ENCODE measurements at places on chromosomes 3 and 15.

DNA sequence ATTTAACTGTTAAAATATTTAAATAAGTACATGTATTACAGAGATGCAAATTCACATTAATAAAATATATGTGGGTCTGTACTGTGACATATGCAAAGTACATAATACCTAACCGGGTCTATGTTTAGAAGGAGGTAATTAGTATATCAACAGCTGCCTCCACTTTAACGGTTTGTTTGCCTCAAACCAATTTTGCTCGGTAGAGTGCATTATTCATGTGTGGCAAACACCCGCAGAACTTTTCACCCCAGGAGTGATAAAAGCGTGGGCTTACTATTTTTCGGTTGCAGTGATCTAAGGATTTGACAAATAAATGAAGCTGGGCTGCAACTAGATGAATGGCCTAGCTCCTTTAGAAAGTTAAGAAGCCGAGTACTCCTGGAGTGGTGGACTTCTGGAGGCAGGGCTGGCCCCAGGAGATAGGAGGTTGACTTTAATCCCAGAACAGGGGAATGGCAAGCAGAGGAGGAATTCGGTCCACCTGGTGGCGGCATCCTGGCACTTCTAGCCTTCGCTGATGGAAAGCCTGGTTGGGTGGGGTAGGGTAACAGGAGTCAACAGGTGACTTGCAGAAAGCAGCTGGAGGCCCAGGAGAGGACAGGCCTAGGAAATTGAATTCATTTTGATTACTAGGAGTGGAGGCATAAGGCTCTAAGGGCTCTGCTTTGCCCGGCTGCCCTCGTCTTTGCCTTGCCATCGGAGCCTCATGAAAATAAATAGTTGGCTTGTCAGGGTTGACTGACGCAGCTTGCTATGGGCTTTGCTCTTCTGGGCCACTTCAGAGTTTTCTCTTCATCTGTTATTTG, 2.4 kb downstream of the SLCO3A1 start:
- peak; percentile 4 for ATAC-seq

DNA sequence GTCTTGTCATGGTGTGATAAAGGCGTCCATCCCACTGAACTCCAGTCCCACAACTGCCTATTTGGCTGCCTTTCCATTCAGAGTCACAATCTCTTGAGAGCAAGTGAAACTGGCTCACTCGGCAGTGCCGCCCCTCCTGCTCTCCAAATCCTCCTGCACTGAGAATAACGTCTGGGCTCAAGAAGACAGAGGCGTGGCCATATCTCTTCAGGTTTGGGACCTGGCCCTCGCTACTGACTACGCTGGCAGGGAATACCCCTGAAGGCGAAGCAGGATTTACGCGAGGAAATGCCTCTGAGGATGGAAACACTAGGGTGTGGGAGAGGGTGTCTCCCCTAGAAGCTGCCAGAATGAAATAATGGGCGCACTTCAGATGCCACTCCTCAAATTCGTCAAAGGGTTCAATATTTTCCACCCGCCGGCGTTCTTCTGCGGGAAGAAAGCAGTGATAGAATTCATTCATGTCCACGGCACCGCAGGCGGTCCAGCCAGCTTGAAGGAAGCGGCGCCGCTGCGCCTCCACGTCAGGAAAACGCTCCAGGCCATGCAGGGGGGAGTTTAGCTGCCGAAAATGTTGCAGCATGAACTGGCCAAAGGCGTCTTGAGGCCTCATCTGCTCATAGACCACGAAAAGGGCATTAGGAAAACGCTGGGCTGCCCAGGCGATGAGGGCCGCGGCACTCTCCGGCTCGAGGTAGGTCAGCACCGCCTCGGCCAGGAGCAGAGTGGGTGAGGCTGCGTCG, 985 bp downstream of the LCMT2 start:
- ATAC-seq = no peak

DNA sequence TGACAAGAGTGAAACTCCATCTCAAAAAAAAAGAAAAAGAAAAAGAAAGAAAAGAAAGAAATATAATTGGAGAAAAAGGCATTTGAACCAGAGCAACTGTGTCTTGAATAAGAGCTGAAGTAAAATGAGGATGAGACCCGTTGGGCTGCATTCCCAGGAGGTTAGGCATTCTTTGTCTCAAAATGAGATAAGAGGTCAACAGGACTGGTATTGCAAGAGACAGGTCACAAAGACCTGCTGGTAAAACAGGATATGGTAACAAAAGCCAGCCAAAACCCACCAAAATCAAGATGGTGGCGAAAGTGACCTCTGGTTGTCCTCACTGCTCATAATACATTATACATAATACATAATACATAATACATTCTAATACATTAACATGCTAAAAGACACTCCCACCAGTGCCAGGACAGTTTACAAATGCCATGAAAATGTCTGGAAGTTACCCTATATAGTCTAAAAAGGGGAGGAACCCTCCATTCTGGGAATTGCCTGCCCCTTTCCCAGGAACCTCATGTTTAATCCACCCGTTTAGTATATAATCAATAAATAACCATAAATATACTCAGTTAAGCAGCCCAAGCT, 8.6 kb upstream of the TIPIN start:
- no peak for ATAC-seq

DNA sequence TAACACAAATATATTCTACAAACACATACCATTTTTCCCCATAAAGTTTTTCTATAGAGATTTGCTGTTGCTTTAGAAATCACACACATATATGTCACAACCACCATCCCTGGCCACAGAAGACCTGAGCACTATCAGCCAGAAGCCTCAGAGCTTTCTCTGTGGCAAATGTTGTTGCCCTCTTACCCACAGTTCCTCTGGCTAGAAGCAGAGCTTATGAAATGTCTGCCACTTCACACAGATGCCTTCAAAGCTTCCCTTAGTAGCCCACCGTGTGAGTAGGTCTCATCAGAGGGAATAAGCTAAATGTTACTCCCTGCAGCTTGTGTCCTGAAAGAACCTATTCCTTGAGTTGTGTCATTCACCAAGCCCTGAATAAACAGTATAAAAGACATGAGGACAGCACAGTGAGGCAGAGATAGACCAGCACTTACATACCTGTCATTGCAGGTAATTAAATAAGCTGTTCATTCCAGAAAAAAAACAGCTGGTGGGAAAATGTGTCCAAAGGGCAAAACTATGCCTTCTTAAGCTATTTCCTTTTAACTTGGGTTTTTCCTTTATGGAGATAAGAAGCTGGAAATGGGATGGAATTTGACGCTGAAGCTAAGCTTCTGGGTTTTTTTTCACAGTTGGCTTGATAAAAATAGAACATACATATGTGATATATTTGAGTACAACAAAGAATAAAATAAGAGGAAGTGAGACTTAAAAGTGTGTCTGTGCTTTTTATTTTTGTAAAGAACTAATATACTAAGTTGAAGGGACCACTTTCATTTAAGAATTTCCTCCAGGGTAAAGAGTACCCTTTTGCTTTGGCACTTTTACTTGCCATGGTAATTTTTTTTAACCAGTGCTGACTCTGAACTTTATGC, 391.4 kb downstream of the KCNH8 start:
- ATAC-seq = no peak

DNA sequence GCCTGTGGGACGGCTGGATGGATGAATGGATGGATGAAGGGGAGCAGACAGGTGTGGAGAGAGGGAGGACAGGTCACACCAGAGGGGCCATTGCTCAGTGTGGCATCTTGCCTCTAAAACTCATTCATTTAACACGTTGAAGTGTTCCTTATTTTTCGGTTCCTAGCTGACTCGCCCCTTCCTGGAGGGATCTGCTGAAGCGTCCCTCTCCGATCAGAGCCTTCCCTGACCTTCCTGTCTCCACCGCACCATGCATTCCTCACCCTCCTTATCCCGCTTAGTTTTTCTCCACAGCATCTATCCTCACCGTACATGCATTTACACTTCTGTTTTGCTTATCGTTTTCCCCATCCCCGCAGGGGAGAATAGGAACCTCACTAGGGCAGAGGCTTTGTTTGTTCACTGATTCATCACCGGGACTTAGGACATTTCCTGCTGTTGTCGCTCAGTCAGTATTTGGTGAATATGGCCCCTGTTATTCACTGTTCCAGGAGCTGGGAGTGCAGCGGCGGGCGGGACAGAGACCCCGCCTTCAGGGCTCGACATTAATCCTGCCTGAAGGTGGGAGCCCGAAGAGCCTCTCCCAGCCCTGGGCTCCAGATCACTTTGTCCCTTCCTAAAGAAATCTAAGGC, 32.0 kb downstream of the FOXL2 start:
- peak; percentile 44 for ATAC-seq

DNA sequence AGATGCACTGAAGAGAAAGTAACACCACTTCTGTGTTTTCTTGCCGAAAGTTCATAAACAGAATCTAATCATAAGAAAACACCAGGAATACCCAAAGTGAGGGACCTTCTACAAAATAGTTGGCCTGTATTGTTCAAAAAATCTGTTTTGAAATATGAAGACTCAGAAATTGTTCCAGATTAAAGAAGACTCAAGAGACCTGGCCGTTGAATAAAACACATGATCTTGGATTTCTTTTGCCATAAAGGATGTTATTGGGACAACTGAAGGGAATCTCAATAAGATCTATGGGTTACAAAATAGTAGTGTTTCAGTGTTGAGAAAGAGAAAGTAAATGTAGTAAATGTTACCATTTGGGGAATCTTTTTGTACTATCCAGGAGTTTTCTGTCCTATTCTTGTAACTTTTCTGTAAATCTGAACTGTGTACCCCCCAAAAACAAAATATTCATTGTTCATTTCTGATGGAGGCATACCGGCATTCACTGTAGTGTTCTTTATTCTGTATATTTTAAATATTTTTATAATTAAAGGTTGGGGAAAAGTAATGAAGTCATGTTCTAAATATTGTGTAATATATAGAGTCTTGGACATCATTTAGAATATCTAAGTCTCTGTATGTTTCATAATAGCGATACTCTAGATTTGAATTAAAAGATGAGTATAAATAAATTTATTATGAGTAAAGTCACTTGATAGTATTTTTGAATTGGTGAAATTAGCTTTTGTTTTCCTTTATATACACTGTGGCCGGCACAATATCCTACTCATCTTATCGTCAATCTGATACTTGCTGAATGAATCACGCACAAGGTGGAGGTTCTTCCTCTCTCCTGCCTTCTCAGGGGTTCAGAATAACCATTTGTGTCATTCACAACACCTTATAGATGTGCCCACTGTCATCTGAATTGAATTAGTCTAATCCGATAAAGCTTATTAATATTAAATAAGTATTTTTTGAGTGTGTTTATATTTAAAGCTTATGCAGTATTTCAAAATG, 66.7 kb downstream of the TRAK1 start:
- peak; percentile 92 for ATAC-seq

GRCh38 chr3:23242106-23242505, 39.0 kb downstream of the UBE2E2 start:
- ATAC-seq = no peak

- no peak for ATAC-seq
Observed at GRCh38 chr3:95460274-95460673, 1354.1 kb upstream of the EPHA6 start.

- ATAC-seq = peak; percentile 95
Observed at GRCh38 chr3:143276592-143276991, 157.0 kb downstream of the CHST2 start.

- ATAC-seq = no peak
Observed at GRCh38 chr3:55698831-55699230, 211.7 kb upstream of the WNT5A start.

DNA sequence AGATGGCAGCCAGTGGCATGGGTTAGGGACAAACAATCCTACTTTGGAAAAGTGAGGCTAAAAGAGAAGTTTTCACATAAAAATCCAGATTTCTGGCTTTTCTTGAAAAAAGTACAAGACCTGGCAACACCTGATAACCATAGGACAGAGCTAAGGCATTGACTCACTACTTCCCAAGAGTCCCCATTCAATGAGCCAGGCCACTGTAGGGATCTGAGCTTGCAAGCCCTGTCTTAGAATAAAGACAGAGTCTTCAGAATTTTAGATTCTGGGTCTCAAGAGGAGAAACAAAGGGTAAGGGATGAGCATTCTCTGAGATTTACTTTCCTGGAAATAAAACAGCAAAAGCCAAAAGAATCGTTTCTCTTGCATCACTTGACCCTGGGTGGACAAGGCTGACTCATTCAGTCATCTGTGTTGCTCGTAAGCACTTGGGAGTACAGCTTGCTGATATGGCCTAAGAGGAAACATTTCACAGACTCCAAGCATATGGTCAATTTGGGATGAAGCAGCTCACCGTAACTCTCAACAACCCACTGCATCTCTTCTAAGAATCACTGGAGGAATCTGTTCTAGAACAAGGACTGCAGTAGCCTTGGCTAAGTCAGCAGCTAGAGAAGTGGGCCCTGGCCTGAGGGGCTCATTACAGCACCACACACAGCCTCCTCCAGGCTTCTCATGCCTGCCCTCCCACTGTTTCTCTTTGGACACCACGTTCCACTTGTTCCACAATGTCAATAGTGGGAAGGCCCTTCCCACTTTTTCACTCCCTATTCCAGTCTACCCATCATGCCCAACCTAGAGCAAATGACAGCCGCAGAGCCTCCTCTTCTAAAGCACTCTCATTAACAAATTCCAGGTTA, 86.2 kb downstream of the RFTN1 start:
- no peak for ATAC-seq

DNA sequence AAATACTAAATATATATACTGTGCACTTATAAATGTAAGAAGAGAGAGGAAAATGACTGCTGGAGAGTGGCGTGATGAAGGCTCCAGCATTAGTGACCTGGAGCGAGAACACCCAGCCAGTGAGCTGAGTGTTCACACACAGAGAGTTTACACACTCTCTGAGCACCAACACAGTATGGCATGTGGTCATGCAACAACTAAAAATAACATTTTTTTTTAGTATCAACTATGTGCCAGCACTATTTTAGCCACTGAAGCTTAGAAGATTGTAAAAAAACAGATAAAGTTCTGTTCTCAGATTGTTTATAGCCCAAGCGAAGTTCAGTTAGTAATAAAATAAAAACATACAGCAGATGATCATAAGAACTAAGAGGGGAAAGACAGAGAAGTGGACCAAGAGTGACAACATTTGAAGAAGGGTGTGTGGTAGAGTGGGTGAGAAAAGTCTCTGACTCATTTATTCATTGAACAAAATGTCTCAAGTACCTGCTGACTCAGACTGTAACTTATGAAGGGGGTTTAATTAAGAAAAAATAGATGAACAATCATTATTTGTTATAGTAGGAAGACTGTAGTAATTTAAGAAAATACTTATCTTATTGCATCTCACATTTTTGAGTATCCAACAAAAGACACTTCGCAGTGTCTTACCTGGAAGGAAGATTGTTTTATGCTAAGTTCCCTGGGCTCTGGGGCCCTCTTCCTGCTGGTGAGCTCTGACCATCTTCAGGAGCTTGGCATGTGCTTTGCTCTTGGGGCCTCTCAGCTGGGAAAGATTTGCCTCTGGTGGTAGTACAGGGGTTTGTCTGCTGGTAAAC, 43.8 kb downstream of the GAP43 start:
- peak; percentile 90 for ATAC-seq
